ENCODE measurements at places on chromosomes 3 and 15. TPM values are rescaled to one million over a fixed set of nuclear protein-coding genes. Genes with fewer than 3 reads are reported as not detected.

DNA sequence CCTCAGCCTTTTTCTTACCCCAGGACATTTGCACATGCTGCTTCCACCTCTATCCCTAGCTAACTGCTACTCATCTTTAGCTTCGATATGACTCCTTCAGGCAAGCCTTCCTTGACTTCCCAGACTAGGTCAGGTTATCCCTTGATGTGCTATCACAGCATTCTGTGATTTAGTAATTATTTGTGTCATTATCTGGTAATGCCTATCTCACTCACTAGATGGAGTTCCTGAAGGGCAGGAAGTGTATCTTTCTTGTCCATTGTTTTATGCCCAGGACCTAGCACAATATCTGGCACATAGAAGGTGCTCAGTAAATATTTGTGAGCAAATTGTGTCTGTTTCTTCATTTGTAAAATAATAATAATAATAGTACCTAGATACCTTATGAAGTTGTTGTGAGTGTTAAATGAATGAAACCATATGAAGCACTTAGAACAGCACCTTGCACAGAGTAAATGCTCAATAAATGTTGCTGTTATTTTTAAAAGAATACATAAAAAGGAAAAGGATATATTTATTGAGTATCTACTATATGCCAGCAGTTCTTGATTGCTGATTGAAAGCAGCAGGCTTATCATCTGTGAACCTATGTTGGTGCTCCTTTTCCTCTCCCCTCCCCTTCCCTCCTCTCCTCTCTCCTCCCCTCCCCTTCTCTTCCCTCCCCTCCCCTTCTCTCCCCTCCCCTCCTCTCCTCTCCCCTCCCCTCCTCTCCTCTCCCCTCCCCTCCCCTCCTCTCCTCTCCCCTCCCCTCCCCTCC, 31.5 kb downstream of the SQOR start:
- DNase-seq = no peak

- no peak for DNase-seq
Observed at GRCh38 chr3:26535151-26535550, 87.4 kb upstream of the LRRC3B start.

GRCh38 chr15:57806003-57806402, 99.5 kb downstream of the POLR2M start:
- no peak for DNase-seq

DNA sequence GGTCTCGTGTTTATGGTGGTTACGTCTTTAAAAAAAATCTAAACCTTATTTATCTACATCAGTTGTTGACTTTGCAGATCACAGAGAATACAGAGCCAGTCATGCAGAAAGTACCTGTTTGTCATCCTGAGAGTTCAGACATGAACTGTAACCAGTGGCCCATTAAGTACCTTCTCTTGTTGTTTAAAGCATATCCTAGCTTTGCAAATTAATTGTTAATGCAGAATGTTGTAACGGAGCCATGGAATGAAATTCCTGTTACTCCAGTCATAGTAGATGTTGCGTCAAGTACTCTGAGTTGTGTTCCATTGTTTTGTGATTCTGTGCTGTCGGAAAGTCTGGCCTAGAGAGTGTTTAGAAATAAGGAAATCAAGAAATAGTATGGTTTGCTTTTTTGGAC, 205.2 kb downstream of the RBMS3 start:
- no peak for DNase-seq

The PRSS50 gene
- not detected for total RNA-seq

DNA sequence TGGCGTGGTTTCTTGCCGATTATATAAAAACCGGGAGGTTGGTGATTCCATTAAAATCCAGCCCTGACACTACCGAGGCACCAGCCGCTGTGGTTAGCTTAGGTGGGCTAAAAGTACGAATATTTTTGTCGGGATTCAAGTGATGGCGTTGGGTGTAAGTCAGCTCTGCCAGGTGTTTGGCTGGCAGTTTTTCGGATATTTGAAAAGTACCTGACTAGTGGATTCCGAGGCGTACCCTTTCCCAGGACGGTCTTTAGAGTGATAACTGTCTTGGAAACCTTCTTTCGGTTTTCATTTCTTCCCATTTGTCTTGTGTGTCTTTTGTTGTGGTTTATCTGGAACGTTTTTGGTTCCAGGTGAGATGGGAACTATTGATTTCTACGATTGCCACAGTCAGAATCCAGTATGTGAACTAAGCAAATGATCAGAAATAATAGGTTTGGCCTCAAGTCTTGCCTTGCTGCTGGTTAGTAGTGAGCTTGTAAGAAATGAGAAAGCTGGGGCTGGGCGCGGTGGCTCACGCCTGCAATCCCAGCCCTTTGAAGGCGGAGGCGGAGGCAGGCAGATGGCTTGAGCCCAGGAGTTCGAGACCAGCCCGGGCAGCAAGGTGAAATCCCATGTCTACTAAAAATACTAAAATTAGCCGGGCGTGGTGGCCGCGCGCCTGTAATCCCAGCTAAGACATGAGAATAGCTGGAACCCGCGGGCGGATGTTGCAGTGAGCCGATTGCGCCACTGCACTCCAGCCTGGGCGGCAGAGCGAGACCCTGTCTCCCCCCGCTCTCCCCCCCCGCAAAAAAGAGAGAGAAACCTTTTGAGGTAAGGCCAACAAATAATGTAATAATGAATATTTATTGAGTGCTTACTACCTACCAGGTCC, 1.4 kb downstream of the FYTTD1 start:
- DNase-seq = peak; percentile 42

DNA sequence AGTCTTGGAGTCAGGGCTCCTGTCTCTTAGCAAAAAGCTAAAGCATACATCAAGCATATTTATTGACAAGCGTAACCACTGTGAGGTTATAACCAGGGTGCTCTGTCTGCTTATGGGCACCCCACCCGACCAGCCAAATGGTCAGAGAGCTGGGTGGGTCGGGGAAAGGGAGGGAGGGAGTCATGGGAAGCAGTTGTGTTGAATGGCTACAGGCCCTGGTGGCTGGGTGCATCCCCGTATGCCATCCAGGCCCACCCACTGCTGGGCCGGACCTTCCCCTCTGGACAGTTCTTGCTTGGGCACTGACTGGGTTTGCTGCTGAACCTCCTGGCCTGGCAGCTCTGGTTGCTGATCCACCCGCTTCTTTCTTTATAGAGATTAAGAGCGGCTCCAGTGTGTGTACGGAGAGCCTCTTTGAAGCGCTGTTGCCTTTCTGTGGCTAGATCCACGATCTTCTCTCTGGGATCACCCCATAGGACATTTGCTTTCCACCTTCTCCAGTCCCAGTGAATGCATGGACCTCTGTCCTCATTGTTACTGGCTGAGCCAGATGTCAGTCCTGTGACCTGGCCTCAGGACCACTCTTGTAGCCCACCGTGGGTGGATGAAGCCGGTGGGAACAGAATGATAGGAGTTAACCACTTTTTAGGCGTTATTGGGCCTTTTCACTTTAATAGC, 59.6 kb downstream of the SMAD3 start:
- DNase-seq = no peak

DNA sequence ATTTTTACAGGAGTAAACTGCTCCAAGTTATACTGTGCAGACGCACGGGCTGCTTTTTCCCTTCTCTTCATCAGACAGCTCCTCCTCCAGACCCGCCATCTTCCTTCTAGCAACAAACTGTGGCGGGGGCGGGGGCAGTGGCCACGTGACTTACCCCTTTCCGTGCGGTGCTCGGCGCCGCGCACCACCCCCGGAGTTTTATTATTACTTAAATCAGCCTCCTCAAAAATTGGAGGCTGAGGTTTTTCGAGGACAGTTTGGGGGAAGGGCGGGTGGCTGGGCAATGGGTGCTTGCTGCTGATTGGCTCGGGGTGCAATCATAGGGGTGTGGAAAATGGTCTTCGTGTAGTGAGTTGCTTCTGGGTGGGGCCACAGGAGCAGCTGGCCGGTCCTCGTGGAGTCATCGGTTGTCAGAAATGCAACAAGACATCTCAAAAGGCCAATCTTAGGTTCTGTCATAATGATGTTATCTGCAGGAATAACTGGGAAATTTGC, 77.1 kb upstream of the MFGE8 start:
- DNase-seq = no peak

The CTSH gene
- 3.6 TPM for total RNA-seq

The OR4F15 gene
- total RNA-seq = not detected

The SI gene
- total RNA-seq = not detected

The FBN1 gene
- 25.4 TPM for total RNA-seq

DNA sequence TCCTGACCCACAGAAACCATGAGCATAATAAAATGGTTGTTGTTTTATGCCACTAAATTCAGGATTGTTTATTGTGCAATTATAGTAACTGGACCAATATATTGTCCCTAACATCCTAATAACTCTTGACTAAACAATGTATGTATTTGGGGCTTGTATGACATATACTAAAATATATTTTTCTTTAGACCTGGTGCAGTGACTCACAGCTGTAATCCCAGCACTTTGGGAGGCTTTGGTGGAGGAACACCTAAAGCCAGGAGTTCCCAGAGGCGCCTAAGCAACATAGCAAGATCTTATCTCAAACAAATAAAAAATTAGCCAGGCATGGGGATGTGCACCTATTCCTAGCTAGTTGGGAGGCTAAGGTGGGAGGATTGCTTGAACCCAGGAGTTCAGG, 180.4 kb downstream of the SUCNR1 start:
- DNase-seq = no peak

The SEMA5B gene
- total RNA-seq = 7.6 TPM

The MORC1 gene
- 0.88 TPM for total RNA-seq
